ENCODE measurements at places on chromosomes 6 and 20.

GRCh38 chr6:63567966-63568365 lies 4.3 kb upstream of the LOC128125822 start:
- DNase-seq = no peak

DNA sequence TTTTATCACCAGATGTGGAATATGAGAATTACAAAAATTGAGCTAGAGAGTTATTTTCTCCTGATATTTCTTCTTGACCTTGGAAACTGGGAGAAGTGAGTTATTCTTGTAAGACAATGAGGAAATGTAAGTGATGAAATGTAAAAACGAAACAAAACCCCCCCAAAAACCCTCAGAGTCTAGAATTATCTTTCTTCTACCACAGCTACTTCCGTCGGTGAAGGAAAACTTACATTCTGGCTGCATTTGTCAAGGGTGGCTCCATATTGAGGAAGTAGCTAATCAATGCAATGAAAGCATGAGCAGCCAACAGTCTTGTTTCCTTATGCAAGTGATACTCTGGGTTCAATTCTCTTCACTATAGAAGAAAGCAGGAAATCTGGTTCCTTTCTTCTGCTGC lies 661.7 kb upstream of the CITED2 start:
- no peak for DNase-seq

DNA sequence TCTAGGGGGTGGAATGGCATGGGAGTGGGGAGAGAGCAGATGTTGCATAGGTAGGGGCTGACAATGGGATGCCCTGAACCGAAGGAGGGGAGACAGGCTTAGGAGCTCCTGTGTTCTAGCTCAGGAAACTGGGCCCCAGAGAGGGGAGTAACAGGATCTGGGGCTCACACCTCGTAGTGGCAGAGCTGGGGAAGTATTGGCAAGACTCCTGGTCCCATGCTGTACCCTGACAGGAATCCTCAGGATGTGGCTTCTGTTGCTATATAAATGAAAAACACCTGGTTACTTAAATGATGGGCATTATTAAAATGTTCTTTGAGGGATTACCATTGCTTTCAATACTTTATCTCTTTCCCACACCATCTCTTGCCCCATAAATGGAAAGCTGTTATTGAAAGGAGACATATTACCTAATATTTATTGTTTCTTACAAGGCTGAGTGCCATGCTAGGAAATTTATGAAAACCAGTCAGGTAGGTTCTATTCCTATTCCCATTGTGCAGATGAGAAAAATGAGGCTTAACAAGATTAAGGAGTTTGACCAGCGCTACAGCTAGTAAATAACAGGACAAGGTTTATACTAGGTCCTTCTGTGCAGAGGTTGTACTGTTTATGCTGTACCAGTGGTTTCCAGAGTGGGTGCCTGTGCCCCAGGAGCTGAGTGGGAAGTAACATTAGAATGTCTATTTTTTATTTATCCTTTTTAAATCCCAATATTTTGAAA lies 35.3 kb upstream of the TCP11 start:
- no peak for DNase-seq

- no peak for DNase-seq
Observed at GRCh38 chr6:149264629-149265028, 52.9 kb upstream of the TAB2 start.

DNA sequence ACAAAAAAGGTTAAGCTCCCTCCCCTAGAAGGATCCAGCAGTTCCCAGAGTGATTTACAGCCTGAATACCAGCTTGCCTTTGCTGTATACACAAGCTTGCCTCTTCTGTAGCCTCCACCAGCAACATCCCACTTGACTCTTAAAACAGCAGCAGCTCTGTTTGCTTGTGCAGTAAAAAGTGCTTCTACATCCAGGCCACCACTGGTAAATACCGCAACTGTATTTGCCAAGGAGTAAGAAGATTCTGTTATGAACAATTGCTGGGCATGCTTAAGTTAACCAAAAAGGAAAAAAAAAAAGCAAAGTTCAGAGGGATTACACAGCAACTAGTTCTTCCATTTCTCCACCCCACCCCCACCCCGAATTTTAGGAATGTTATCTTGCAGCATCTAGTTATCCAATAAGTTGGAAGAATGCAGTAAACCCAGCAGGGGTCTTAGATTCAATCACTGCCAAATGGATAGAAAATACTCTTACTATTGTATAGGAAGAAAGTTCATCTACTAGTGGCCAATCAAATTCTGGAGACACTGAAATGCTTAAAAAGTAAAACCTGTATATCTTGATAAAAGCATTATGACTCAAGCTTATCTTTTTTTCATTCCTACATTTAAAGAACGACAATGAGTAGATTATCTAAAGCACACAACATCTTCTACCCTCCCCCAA lies 4.8 kb downstream of the SALL4 start:
- DNase-seq = no peak
